ENCODE measurements at places on chromosomes 13 and 19.

- DNase-seq: peak; percentile 51
Measured at GRCh38 chr19:1811942-1812425, at the start of gene ATP8B3. ATP8B3 (minus strand) TSS chr19:1812276; CDS start chr19:1811736, 540 bp downstream.

- no peak for DNase-seq
Measured at GRCh38 chr19:1107661-1108261, 4.0 kb downstream of the GPX4 start.

- no peak for DNase-seq
Measured at GRCh38 chr13:98795220-98795619, 42.7 kb upstream of the SLC15A1 start.

GRCh38 chr13:102589301-102589822 lies 7.4 kb upstream of the TPP2 start:
- DNase-seq: no peak

- no peak for DNase-seq
Measured at GRCh38 chr19:35279985-35280821, 2.1 kb upstream of the HAMP start.
